Thoracic aorta (tissue), 2 donors: ENCODE measurements at places on chromosomes 2 and 18. TPM values are rescaled to one million over a fixed set of nuclear protein-coding genes. Genes with fewer than 3 reads are reported as not detected.
A peak's percentile ranks its signal among the peaks of the same experiment; 100 is the strongest.

The OR6B2 gene
- not detected for total RNA-seq

The BBS5 gene
- 21.1 TPM for total RNA-seq

The RNF125 gene
- total RNA-seq = 4.6 TPM

The RAMP1 gene
- 525 TPM for total RNA-seq

The CPO gene
- total RNA-seq = 3.0 TPM

The LRATD1 gene
- 6.6 TPM for total RNA-seq

The SMARCAL1 gene
- total RNA-seq = 28.4 TPM

The CFAP53 gene
- not detected for total RNA-seq

GRCh38 chr2:28993206-28993960 lies 12.3 kb downstream of the TOGARAM2 start:
- no peaks in the 10 kb centered on the region for H3K36me3 ChIP-seq
- H3K4me3 ChIP-seq = no peak overlapping the region
- no peak overlapping the region for H3K27ac ChIP-seq
- H3K4me1 ChIP-seq = peaks cover 15% of the 10 kb centered on the region
- H3K27me3 ChIP-seq = no peaks in the 10 kb centered on the region
- DNase-seq = no peak

GRCh38 chr2:158043181-158043948 lies 58.3 kb upstream of the UPP2 start:
- H3K27ac ChIP-seq = no peak overlapping the region
- no peaks in the 10 kb centered on the region for H3K36me3 ChIP-seq
- DNase-seq = no peak
- H3K4me1 ChIP-seq = no peaks in the 10 kb centered on the region

- peaks cover 8% of the 10 kb centered on the region for H3K4me1 ChIP-seq
- no peak for DNase-seq
- H3K4me3 ChIP-seq = no peak overlapping the region
- H3K27me3 ChIP-seq = no peaks in the 10 kb centered on the region
Measured at GRCh38 chr2:112001136-112001715, 53.8 kb upstream of the TMEM87B start.

DNA sequence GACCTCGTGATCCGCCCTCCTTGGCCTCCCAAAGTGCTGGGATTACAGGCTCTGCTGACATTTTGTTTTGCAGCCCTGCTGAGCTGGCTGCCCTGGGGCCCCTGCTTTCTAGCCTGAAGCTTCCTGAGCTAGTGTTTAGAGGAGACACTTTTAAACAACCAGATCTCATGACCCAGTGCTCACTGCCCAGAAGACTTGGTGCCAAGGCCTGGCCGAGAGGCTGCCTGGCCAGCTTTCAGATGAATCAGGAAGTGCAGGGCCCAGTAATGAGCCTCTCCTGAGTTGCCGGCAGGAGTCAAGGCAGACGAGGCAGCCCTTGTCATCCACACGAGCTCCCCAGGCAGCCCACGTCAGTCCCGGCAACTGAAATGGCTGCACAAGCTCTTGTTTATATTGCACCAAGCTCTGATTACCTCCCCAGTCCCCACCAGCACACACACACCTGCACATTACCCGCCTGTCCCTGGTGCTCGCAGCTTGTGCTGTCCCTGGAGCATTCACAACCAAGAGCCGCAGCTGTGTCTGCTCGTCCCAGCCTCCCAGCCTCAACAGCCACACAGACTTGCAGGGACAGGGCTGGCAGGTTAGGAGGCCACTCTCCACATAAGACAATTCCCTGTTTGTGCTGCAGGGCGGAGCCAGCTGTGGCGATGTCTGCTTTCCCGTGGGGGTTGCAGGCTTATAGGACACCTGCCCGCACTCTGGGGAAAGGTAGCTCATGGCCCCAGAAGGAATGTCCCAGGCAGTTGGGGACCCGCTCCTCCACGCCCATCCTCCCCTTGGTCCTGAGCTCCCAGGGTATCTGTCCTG lies 331.2 kb upstream of the MYT1L start:
- H3K4me1 ChIP-seq = no peaks in the 10 kb centered on the region
- H3K27ac ChIP-seq = no peak overlapping the region
- DNase-seq = no peak
- H3K4me3 ChIP-seq = no peak overlapping the region

- H3K27ac ChIP-seq = no peak overlapping the region
- no peak overlapping the region for H3K4me3 ChIP-seq
- no peaks in the 10 kb centered on the region for H3K27me3 ChIP-seq
- no peaks in the 10 kb centered on the region for H3K4me1 ChIP-seq
- DNase-seq = no peak
- no peaks in the 10 kb centered on the region for H3K36me3 ChIP-seq
Measured at GRCh38 chr2:153349603-153350002, 129.0 kb downstream of the RPRM start.

- peaks cover 9% of the 10 kb centered on the region for H3K4me1 ChIP-seq
- no peaks in the 10 kb centered on the region for H3K27me3 ChIP-seq
- no peak for DNase-seq
- H3K27ac ChIP-seq = no peak overlapping the region
Measured at GRCh38 chr2:238407566-238407965, 19.2 kb upstream of the ASB1 start.

DNA sequence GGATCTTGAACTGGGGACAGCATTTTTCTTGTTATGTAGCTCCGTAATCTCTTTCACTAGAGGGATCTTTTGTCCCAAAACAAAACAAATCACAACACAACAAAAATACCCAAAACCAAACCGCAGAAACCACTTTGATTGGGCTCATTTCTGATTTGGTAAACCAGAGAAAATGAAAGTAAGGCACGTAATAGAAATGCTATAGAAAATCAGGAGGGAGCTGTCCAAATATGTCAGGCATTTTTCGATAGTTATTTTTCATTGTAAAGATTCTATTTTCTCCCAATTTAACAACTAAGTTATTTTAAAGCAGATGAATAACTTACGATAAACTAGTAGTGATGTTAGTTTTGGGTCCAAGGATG lies 406.5 kb downstream of the XIRP2 start:
- no peak overlapping the region for H3K27ac ChIP-seq
- DNase-seq = no peak
- peaks cover 19% of the 10 kb centered on the region for H3K4me1 ChIP-seq

GRCh38 chr2:126808929-126809328 lies 89.8 kb upstream of the TEX51 start:
- H3K4me1 ChIP-seq = no peaks in the 10 kb centered on the region
- DNase-seq = no peak
- H3K27ac ChIP-seq = no peak overlapping the region
- no peaks in the 10 kb centered on the region for H3K36me3 ChIP-seq
- H3K4me3 ChIP-seq = no peak overlapping the region
- no peaks in the 10 kb centered on the region for H3K27me3 ChIP-seq

DNA sequence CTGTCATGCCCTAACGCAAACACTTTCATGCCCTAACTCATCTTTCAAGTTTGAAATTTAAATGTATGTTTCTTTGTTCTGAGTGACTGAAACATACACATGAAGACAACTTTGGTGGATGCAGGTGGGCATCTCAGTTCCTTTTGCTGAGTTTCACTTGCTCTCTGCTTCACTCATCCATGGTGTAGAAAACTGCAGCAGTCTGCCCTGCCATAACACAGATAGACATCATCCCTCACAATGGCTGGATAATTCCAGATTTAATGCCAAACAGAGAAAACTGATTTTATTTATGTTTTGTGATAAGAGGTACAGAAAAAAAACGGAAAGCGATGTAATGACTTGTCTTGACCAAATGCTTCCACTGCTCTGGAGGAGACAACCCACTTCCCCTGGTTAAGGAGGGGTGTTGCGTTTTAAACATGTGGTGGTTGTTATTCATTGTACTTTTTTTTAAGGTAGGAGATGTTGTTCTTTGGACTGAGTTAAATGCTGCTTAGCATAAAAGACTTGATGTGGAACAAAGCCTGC lies 70.4 kb downstream of the RHBDD1 start:
- H3K4me1 ChIP-seq = peaks cover 4% of the 10 kb centered on the region
- H3K36me3 ChIP-seq = no peaks in the 10 kb centered on the region
- H3K27ac ChIP-seq = no peak overlapping the region
- H3K27me3 ChIP-seq = no peaks in the 10 kb centered on the region

DNA sequence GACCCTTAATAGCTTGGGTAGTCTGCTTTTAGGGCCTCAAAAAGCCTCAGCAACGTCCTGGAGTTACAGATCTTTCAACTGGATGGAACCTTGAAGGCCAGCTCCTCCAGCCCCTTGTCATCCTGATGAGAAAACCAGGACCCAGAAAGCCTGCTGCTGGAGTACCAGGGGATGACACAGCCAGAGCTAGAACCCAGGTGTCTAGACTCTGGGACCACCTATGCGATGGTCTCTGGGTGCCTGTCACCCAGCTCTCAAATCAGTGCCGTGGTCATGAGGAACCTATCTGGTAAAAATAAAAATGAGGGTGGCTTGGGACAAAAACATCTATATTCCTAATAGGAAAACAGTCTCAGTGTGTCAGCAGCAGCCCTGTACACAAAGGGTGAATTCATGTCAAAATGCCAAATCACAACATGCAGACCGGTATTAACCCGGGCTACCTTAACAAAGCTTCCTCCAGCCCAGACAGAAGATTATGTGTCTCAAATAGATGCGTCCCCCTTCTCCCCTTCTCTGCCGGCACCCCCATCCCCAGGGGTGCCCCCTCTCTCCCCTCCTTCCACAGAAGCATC lies 28.5 kb downstream of the SMAD7 start:
- peaks cover 61% of the 10 kb centered on the region for H3K4me1 ChIP-seq
- H3K36me3 ChIP-seq = peaks cover 17% of the 10 kb centered on the region
- H3K27ac ChIP-seq = peak overlapping the region; percentile 87
- no peaks in the 10 kb centered on the region for H3K27me3 ChIP-seq

GRCh38 chr2:152406119-152406835 lies 71.3 kb downstream of the FMNL2 start:
- no peaks in the 10 kb centered on the region for H3K27me3 ChIP-seq
- no peak overlapping the region for H3K4me3 ChIP-seq
- H3K27ac ChIP-seq = peak overlapping the region; percentile 77
- H3K4me1 ChIP-seq = peaks cover 84% of the 10 kb centered on the region
- DNase-seq = no peak

- H3K4me1 ChIP-seq = no peaks in the 10 kb centered on the region
- no peaks in the 10 kb centered on the region for H3K27me3 ChIP-seq
- H3K4me3 ChIP-seq = no peak overlapping the region
- DNase-seq = no peak
- no peak overlapping the region for H3K27ac ChIP-seq
- H3K36me3 ChIP-seq = no peaks in the 10 kb centered on the region
Measured at GRCh38 chr18:75162978-75163377, 46.0 kb downstream of the PTGR3 start.

DNA sequence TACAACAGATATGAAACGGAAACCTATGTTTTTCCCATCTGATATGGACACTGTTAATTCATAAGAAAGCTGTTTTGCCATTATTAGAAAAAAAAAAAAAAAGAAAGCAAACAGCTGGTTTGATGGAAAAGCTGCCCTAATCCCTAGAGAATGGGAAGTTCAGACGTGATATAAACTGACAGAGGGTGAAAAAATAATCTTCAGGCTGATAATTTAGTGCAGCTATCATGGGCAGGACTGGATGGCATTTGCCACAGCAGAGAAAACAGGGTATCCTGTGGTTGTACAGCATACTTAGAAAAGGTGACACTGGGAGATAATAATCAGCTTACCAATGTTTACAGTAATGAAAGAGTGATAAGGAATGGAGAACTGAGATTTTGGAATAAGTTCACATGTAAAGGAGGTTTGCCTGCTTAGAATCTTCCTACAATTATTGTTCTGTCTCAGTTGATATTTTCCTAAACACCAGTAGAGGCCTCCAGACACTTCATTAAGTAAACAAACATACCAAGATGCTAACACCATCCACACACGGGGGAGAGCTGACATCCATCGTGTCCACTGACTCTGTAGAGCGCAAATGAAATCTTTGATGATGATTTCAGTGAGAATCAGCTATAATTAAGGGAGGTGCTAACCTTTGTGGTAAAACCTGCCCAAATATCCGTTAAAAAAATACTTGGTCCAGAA lies 211.6 kb upstream of the MMADHC start:
- H3K36me3 ChIP-seq = no peaks in the 10 kb centered on the region
- no peak overlapping the region for H3K4me3 ChIP-seq
- no peaks in the 10 kb centered on the region for H3K4me1 ChIP-seq

GRCh38 chr18:38940863-38941531 lies 1375.4 kb upstream of the CELF4 start:
- H3K36me3 ChIP-seq = no peaks in the 10 kb centered on the region
- no peak for DNase-seq
- no peak overlapping the region for H3K27ac ChIP-seq
- no peaks in the 10 kb centered on the region for H3K27me3 ChIP-seq
- no peaks in the 10 kb centered on the region for H3K4me1 ChIP-seq

GRCh38 chr2:195337597-195337996 lies 319.4 kb upstream of the SLC39A10 start:
- H3K4me3 ChIP-seq = no peak overlapping the region
- no peak overlapping the region for H3K27ac ChIP-seq
- no peaks in the 10 kb centered on the region for H3K36me3 ChIP-seq
- no peaks in the 10 kb centered on the region for H3K4me1 ChIP-seq
- no peak for DNase-seq

GRCh38 chr2:29920631-29921559 lies 491 bp downstream of the ALK start:
- no peaks in the 10 kb centered on the region for H3K36me3 ChIP-seq
- peaks cover 8% of the 10 kb centered on the region for H3K27me3 ChIP-seq
- H3K4me3 ChIP-seq = peak overlapping the region; percentile 64
- no peak overlapping the region for H3K27ac ChIP-seq
- peaks cover 17% of the 10 kb centered on the region for H3K4me1 ChIP-seq
- DNase-seq = no peak

- no peaks in the 10 kb centered on the region for H3K27me3 ChIP-seq
- no peaks in the 10 kb centered on the region for H3K36me3 ChIP-seq
- no peaks in the 10 kb centered on the region for H3K4me1 ChIP-seq
- no peak overlapping the region for H3K27ac ChIP-seq
Measured at GRCh38 chr2:101946372-101947039, 45.3 kb upstream of the IL1R2 start.

- no peak for DNase-seq
- no peaks in the 10 kb centered on the region for H3K27me3 ChIP-seq
- no peak overlapping the region for H3K27ac ChIP-seq
- H3K4me3 ChIP-seq = no peak overlapping the region
- no peaks in the 10 kb centered on the region for H3K36me3 ChIP-seq
- H3K4me1 ChIP-seq = no peaks in the 10 kb centered on the region
Measured at GRCh38 chr18:71336576-71337210, 1047.8 kb downstream of the SOCS6 start.

DNA sequence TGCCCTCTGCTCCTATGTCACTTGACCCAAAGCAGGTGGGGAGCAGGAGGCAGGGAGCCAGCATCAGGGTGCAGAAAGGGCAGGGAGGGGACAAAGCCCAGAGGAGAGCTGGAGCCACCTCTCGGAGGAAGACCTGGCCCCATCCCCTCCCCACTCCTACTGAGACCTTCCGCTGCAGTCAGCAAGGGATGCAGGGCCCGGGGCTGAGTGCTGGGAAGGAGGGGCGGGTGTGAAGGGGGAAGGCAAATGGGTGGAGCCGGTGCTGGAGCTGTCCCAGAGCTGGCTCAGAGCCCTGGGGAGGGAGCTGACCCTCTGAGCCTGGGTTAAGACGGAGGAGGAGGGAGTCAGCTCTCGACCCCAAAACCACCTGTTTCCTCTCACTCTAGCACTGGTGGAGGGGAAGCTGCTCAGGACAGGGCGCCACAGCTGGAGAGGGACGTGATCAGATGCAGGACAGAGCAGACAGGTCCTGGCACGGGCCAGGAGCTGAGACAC lies 33.8 kb downstream of the HS1BP3 start:
- peaks cover 15% of the 10 kb centered on the region for H3K36me3 ChIP-seq
- peak overlapping the region; percentile 1 for H3K4me3 ChIP-seq
- peaks cover 37% of the 10 kb centered on the region for H3K4me1 ChIP-seq
- no peak for DNase-seq
- no peaks in the 10 kb centered on the region for H3K27me3 ChIP-seq
